ENCODE measurements at places on chromosomes 11 and 22.

DNA sequence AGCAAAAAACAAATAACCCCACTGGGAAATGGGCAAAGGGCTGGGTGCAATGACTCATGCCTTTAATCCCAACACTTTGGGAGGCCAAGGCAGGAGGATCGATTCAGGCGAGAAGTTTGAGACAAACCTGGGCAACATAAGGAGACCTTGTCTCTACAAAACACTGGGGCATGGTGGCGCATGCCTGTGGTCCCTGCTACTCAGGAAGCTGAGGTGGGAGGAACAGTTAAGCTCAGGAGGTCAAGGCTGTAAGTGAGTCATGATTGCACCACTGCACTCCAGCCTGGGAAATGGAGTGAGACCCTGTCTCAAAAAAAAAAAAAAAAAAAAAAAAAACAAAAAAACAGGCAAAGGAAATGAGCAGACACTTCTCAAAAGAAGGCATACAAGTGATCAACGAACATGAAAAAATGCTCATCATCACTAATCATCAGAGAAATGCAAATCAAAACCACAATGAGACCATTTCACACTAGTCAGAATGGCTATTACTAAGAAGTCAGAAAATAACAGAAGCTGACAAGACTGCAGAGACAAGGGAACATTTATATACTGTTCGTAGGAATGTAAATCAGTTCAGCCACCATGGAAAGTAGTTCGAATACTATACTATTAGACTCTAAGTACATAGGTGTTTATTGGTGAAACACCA is 48.2 kb upstream of the SMCO4 start:
- peak; percentile 32 for DNase-seq

GRCh38 chr11:96114178-96115064 is 190.5 kb upstream of the MTMR2 start:
- DNase-seq, result no peak

- DNase-seq, result no peak
Measured at GRCh38 chr11:64719406-64719805, 3.6 kb downstream of the NRXN2 start.

DNA sequence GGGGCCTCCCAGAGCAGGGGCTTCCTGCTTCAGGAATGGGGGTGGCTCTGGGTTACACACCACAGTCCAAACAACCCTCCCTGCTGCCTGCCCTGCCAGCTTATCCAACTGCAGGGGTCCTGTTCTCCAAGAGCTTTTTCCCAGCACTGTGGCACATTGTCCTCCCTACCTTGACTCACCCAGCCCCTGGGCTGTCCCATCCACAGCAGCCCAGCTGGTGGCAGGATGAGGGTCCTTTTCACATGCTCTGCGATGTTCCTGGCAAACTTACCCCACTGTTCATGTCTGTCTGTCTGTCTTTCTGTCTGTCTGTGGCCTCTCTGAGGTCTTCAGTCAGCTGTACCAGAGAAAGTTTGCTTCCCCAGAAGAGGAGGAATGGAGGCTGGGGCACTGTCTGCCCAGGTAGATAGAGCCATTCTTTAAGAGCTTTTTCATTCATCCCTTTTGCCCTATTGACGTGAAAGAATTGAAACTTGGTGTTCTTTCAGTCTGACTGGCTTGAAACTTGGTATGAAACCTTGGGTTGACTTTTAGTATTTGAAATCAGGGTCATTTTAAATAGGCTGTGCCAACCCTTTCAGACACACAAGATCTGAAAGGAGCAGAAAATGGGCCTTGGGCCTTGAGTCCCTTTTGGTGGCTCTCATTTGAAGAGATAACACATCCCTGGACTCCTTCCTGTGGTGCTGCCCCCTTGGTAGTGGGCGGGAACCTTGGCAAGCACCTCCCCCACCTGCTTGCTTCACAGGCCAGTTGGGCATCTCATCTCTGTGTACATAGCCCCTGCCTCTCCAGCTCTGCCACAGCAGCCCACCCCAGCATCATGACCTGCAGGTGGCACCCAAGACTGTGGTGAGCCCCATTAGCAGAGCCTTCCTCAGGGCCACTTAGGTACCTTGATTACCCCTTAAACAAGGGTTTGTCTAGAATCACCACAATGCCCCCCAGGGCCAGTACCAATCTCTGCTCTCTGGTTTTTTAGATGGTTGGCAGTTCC is 74.6 kb upstream of the SUSD2 start:
- DNase-seq, result no peak

GRCh38 chr22:17655289-17655688 is 16.7 kb downstream of the BCL2L13 start:
- DNase-seq, result no peak

GRCh38 chr11:32829680-32830412 is at the start of gene PRRG4:
Gene PRRG4, plus strand, starts transcription at chr11:32829927. Its CDS starts 603 bp downstream, at chr11:32830530.
- DNase-seq, result peak; percentile 5

DNA sequence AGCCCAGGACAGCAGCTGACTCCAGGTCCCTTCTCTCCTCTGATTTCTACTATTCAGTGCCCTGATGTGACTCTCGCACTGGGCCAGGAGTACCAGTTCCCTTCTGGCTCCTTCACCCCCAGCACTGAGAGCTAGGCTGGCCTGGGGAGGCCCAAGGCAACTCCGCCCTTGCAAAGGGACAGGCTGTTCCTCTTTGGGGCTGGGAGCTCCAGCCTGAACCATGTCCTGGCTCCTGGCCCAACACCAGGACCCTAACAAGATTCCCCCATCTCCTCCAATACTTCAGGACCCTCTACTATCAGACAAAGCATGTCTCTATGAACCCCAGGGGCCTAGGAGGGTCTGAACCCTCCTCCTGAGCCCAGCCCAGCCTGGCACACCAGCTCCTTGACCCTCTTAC is 12.5 kb downstream of the CREB3L1 start:
- no peak for DNase-seq

- DNase-seq, result peak; percentile 80
Measured at GRCh38 chr22:31102441-31103081, 4.8 kb downstream of the SELENOM start.

DNA sequence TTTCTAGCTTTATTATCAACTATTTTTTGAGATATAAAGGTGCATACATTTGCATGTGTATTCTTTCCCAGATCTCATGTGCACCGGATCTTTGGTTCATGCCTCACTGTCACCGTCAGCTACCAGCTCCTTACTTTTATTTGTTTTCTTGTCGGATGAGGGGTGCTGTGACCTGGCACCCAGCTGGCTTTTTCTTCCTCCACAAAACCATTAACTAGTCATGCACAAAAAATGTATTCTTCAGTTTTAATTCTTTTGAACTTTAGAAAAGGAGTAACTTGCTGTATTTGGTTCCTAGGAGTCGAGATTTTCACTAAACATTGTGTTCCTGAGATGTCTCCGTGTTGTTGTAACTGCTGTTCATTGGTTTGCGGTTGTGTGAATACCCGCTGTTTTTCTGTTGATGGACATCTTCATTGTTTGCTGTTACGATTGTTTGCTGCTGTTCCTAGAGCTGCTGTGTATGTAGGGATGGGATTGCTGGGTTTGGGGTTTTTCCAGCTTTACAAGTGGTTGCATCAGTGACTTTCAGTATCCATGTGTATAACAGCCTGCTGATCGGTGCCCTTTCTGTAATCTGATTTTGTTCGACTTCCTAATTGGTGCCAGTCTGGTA is 39.4 kb downstream of the MOV10L1 start:
- peak; percentile 56 for DNase-seq

- no peak for DNase-seq
Measured at GRCh38 chr11:62892077-62892922, 11.6 kb downstream of the SLC3A2 start.

- DNase-seq, result no peak
Measured at GRCh38 chr11:121958323-121958970, 157.6 kb downstream of the BLID start.

DNA sequence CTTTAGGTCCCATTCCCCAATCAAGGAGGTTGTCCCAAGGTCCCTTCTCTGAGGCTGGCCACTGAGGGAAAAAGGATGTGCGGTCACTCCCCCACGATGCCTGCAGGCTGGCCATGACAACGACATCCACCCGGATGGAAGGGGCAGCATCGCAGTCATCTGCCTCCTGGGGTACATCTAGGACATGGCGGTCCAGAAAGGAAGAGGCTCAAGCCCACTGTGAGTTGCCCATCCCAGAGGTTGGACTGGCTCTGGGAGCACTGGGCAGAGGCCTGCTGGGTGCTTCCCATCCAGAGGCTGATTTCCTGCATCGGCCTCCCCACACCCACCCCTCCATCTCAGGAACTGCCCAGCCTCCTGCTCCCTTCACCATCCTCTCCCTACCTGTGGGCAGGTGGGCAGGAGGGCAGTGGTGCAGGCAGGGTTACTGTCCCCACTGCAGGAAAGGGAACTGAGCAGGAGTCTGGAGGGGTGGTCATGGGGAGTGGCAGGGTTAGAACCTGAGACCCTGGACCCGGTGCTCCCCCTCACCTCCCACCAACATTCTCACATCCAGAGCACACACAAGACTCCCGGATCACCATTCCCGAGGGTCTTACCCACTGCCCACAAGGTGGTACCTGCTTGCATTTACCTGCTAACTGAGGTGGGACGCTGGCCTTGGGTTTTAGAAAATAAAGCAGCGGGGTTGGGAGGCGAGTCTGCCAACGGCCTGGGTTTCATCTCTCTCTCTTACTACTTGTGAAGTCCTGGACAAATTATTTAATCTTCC is 4.4 kb downstream of the RCE1 start:
- DNase-seq, result no peak

GRCh38 chr11:91219535-91219934 is 996.7 kb upstream of the CHORDC1 start:
- peak; percentile 76 for DNase-seq

GRCh38 chr11:116065191-116065895 is 561.1 kb upstream of the CADM1 start:
- DNase-seq, result no peak

GRCh38 chr11:114160894-114161293 is 101.4 kb downstream of the ZBTB16 start:
- DNase-seq, result no peak

DNA sequence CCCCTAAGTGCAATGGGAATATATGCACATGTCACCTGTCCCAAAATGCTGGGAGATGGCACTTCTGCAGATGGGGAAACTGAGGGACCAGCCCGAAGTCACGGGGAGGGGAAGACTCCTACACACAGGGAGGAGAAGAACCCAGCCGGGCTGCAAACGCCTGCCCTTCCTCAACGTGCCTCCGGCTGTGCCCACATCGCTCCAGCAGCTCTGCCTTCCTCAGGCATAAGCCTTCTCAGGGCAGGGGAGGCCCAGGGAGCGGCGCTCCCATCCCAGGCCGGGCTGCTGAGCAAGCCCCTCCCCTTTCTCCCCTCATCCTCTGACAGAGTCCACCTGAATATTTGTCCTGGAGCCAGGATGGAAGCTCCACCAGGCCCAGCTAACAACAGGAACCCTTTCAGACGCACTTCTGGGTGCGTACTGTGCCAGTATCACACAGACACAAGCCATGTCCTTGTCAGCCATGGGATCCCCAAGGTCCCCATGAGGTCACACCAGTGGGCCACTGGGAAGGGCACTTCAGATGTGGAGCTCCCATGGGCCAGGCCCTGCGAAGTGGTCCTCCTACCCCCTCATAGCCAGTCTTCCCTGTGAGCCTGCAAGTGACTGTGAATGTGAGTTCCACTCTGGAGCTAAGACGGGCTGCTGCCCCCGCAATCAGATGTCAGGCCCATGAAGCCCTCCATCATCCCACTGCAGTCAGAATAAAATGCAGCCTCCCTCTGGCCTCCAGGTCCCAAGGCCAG is 2.5 kb upstream of the CD81 start:
- DNase-seq, result no peak

GRCh38 chr11:67534070-67534679 is 10.9 kb upstream of the CABP2 start:
- no peak for DNase-seq

DNA sequence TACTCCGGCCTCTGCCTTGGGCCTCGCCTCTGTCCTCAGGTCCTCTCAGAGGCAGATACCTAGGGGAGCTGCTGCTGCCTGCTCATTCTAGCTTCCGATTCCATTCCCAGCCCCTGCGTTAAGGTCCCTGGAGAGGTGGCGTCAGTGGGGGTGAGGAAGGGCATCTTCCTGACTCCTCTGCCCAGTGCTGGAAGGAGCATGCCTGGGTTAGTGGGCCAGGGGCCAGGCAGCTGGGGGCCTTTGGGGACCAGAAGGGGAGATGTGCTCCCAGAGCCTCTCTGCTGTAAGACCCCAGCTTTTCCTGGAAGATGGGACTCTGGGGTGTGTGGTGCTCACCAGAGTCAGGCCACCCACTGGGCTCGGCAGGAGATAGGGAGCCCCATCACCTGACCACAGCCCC is 3.6 kb upstream of the MYO7A start:
- DNase-seq, result no peak

- DNase-seq, result peak; percentile 74
Measured at GRCh38 chr11:109138196-109138595, 283.8 kb upstream of the C11orf87 start.

Data from fibroblast of upper back skin (primary cell).